ENCODE measurements at places on chromosomes 7 and 10.

DNA sequence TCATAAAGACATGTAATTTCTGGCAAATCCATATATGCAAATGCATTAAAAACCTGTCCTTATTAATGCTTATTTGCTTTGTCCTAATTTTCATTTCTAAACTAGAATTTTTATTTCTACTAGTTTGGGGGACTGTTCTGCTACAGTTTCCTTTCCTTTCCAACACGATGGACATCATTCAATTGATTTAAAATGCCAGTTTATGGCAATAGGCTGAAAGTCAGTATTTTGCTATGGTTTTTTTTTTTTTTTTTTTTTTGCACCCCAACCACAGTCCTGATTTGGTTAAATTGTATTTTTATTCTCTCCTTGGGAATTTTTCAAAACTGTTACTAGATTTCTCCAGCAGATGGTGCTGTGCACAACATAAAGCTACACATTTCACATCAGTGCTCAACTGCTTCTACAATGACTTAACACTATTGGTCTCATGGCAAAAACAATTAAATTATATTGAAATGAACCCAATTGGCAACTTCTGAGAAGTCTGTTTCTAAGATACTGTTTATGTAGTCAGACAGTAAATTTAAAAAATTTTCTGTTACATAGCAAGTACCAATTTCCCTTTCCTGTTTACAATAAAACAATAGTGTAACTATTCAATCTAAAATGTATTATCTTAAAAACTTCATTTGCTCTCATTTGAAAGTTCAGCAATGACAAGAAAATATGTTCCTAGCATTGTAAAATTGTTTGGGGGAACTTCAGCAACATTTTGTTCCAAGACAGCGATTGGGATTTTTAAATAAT, 193.8 kb upstream of the CCDC6 start:
- no peak for DNase-seq

GRCh38 chr7:64541438-64542359, 21.2 kb downstream of the ZNF680 start:
- no peak for DNase-seq

DNA sequence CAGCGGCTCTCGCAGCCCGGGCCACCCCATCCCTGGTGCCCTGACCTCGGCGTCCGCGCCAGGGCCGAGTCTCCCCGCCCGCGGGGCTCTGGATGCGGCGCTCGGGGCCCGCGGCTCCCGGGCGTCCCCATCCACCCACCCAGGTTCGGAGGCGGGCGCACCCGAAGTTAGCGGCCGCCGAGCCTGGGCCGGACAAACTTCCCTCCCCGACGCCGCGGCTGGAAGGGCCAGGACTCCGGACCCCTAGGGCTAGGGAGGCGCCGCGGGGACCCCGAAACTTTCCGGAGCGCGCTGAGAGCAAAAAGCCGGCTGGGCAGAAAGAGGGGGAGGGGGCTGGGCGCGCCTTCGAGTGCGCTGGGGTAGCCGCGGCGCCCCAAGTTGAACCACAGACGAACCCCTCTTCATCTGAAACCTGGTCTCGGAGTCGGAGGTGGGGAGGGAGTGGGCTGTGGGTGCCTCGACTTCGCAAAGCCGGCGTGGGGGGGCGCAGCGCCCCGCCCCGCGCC, 3.7 kb upstream of the ELFN1 start:
- peak; percentile 19 for DNase-seq

DNA sequence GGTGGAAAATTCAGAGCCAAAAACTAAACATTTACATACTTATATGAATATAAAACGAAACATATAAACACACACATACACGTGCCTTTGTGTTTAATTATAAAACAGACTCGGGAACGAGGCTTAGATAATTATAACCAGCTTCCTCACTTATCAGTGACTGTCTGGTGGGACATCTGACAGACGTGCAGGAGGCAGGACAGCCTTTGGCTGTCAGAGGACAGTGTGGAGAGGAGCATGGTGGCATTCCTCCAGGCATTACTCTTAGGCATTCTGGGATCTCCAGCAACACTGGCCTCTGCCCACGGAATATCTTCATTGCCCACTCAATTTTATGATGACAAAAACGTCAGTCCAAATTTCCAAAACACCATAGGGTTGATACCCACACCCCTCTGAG, 262.2 kb upstream of the NFE2L3 start:
- DNase-seq, result no peak

GRCh38 chr10:5364890-5365338, at the start of gene UCN3:
TSS of gene UCN3 (plus strand) at chr10:5364966. CDS start at chr10:5373721, 8,755 bp downstream.
- no peak for DNase-seq

DNA sequence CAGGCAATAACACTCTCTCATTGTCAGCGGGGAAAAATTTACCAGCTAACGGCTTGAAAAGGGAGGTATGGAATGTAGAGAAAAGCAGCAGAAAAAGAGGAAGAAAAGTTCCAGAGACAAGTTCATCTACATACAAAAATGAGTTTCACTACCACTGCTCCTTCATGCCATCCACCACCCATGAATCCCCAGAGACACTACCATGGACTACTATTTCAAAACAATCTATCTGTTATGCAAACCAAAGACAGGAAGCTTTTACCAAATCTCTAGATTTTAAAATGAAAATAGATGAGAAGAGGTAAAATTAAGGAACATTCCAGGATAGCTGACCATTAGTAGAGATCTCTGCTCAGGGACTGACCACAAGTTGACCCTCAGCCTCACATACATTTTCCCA, 189.0 kb upstream of the GRM3 start:
- DNase-seq, result no peak

DNA sequence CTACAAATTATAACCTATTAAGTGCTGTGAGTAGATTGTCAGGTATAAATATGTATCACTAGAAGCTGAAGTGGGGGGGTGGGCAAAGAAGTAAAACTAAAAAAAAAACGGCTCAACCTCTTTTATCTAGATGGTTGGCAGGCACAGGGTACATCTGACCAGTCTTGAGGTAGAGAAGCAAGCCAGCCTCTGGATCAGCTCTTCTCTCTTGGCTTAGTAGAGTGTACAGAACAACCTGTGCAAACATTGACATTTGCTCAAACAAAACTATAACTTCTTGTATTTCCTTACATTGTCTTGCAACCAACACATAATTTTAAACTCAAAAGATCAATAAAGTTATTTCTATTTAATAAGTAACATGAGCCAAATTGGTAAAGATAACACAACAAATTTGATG, 25.6 kb downstream of the DNA2 start:
- DNase-seq, result no peak

DNA sequence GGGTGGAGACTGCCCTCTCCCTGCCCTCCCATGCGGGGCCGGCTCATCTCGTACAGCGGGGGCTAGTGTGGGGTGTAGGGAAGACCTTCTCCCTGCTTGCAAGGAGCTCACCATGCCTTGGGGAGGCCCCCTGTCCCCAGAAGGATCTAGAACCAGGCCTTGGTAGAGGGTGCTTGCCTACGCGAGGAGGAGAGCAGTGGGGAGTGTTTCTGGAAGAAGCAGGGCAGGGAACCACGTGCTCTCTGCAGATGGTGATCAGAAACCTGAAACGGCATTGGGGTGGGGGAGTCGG, 2.7 kb downstream of the MAFK start:
- no peak for DNase-seq

DNA sequence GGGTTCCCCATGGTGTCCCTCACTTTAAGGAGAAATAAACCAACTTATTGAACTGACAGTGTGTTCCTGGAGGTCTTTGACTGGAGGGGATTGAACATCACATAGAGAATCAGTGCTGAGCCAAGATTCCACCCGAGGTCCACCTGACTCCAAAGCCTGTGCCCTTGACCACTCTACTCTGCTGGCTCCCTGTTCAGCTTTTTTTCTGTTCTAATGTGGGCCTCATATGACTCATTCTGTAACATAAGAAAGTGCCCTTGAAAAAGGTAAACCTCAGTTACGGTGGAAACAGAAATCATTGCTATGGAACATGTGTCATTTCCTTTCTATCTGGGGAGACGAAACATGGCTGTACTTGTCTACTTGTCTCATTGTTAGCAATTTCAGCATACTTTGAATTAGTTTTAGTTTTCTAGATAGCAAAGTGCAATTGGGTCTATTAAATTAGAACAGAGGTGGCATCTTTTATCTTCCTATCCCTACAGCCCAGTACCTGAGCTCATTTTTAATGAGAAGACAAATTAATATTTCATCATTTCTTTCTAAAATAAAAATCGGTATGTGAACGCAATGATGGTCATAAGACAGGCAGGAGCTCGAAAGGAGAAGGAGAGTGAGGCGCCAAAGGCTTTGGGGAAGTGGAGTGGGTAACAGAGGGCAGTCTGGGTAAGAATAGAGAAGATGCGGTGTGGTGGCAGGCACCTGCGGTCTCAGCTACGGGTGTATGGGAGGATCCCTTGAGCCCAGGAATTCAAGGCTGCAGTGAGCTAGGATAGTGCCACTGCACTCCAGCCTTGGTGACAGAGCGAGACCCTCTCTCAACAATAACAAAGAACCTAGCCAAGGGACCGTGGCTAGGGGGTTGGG, 1.5 kb downstream of the GSDME start:
- DNase-seq, result no peak

DNA sequence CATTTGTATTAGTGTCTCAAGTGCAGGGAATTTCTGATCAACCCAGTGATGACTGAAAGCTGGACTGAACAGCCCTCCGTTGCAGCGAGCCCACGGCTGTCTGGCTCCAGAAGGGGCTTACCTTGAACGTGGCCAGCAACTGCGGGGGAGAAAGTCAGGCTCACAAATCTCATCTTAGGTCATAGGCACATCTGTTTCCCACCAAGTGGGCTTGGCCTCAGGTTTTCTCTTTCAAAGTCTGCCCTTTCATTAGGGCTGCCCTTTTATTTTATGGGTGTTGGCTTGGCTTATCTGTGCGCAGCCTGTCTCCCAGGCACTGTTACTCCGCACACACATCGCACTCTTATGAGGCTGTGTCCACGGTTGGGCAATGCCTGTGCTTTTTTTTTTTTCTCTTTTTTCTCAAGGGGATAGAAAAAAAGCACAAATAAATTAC, 178.0 kb downstream of the JCAD start:
- DNase-seq, result no peak

- no peak for DNase-seq
These were observed 9.1 kb upstream of the PRKAR2B start for GRCh38 chr7:107035446-107035845.

DNA sequence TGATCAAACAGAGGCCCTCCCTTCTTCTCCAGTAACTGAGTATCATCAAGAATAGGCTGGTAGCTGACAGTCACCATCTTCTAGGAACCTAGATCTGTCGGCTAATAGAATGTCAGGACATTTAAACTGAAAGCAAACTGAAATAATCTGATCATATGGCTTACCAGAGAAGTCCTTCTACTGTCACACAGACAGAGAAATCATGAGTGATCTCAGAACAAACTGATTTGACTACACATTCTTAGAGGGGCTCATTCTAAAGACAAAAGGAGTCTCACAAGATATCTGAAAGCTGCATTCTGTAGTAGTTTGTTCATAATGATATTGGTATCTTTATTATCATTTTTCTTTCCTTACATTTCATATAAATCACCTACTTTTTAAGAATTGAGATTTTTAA, 130.9 kb upstream of the ADCY1 start:
- no peak for DNase-seq

GRCh38 chr10:4561296-4561695, 264.7 kb upstream of the AKR1E2 start:
- no peak for DNase-seq

DNA sequence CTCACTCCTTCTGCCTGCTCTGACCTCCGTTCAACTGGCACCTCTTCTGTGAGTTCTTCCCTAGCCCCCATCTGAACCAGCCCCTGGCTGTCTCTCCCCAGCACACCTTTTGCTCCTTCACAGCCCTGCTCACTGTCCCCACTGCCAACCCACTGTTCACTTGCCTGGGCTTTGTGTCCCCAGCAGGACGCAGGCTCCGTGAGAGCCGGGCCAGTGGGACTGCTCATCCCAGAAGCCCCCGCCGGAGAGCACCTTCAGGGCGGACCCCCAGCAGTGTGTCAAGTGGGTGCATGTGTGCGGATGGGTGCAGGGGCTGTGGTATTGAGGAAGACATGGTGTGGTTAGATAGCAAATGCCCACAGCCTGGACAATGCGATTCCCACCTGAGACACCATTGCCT, 148.4 kb upstream of the RNF32 start:
- no peak for DNase-seq

DNA sequence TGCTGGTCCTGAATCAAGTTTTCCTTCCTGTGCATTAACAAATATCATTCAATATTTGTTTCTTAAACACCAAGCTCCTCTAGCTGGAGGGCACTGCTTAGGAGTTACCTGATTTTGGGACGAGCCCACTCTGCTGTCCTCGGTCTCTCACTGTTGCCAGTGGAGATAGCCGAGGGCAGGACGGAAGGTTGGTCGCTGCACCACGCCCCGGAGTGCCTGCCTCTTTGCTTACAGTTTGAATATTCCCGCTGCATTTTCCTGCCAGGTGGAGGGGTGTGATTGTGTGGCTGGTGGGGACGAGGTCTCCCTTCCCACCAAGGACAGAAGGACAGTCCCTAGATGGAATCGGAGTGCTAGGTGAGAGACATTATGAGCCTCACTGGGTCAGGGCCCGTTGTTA, 201.5 kb downstream of the DNAJB6 start:
- no peak for DNase-seq

DNA sequence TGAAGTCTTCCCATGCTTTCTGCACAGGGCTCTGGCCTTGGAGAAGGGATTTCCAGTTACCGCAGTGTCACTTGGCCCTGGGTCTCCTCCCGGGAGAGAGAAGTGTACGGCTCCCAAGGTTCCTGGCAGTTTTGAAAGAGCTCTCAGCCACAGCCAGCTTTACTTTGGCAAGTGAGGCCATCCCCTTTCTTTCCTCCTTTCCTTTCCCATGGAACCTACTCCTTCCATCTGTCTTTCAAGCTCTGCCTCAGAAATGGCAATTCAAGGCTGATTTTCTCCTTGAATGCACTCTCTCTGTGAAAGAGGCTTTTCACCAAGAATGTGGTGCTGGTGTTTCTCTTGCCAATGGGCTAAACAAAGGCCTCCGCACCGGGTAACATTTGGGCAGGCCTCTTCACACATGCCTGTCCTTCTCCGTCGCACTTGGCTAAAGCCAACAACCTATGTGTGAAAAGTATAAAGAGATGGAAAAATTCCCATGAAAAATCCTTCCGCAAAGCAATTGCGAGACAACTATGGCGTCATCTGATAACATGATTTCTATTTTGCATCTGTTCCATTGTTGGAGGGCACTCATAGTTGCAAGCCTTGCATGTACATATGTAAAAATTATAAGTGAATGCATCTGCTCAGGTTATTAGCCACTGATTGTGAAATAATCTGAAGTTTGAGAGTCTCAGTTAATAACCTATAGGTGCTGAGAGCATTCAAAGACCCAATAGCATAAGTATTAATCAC, 125.4 kb downstream of the PFKFB3 start:
- DNase-seq, result no peak

GRCh38 chr7:77783545-77783944, 14.7 kb downstream of the TMEM60 start:
- no peak for DNase-seq
